ENCODE measurements at places on chromosomes 2 and 18.

- peak; percentile 36 for DNase-seq
Observed at GRCh38 chr2:113124181-113124961, 3.0 kb upstream of the IL1RN start.

DNA sequence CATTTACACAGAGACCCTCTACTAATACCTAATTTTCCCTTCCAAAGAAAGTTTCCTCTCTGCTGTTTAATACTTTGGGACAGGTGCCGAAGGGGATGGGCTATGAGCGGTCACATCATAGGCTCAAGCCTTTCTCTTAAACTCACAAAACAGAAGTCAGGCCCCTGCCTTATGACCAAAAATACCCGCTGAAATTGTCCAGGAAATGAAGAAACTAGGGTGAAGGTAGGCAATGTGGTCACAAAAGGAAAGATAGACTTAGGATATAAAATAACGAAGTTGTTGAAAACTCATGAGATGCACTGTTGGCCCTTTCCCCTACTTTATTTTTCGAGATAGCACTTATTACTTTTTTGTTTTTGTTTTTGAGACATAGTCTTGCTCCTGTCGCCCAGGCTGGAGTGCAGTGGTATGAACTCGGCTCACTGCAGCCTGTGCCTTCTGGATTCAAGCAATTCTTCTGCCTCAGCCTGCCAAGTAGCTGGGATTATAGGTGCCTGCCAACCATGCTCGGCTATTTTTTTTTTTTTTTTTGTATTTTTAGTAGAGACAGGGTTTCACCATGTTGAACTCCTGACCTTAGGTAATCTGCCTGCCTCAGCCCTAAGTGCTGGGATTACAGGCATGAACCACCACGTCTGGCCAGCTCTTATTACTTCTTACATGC, 16.3 kb downstream of the SLC8A1 start:
- DNase-seq, result no peak

DNA sequence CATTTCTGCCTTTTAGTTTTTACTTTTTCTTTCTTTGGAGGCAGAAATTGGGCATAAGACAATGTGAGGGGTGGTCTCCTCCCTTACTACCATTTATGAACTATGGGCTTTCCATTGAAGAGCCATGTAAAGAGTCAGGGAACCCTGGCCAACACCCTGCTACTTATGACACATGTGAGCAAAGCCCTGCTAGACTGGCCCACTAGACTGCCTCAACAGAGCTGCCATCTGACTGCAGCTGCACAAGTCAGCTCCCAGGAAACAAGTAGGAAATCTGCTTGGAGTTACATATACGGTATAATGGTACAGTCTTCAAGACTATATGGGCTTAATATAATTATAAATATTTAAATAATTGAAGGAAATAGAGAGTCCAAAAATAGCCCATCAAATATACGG, 816.8 kb downstream of the TRIB2 start:
- DNase-seq, result no peak

- DNase-seq, result no peak
Observed at GRCh38 chr2:9795071-9795470, 48.2 kb upstream of the TAF1B start.

DNA sequence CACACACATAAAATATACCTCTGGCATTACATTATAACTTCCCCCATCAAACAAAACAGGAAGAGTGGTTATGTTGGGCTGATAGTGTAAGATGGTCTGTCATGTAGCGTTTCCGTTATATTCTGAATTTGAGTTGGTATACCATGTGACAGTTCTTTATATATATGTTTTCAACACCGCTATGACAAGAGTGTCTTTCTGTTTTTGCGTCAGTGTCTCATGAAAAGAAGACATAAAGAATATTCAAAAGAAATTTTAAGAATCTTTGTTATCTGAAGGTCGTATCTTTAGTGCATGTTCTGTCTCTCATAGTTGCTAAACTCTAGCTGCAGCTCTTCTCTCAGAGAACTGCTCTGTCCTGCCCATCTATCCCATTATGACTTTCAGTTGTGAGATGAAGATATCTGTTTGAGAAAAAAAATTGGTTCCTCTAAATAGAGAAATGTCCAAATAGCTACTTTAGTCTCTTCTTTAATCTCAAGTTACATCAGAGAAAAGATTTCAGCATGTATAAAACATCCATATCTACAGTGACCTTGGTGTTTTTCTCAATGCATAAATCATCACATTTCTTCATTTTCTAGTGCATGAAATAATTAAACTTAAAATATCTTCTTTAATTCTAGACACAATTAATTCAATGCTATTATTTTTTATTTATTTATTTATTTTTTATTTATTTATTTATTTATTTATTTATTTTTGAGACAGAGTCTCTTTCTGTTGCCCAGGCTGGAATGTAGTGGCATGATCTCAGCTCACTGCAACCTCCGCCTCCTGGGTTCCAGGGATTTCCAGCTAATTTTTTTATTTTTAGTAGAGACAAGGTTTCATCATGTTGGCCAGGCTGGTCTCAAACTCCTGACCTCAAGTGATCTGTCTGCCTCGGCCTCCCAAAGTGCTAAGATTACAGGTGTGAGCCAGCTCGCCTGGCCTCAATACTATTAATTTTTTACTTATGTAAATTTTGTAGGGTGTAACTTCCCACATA, 24.3 kb upstream of the PSME4 start:
- no peak for DNase-seq

GRCh38 chr2:117519721-117520120, 294.8 kb upstream of the DDX18 start:
- no peak for DNase-seq

DNA sequence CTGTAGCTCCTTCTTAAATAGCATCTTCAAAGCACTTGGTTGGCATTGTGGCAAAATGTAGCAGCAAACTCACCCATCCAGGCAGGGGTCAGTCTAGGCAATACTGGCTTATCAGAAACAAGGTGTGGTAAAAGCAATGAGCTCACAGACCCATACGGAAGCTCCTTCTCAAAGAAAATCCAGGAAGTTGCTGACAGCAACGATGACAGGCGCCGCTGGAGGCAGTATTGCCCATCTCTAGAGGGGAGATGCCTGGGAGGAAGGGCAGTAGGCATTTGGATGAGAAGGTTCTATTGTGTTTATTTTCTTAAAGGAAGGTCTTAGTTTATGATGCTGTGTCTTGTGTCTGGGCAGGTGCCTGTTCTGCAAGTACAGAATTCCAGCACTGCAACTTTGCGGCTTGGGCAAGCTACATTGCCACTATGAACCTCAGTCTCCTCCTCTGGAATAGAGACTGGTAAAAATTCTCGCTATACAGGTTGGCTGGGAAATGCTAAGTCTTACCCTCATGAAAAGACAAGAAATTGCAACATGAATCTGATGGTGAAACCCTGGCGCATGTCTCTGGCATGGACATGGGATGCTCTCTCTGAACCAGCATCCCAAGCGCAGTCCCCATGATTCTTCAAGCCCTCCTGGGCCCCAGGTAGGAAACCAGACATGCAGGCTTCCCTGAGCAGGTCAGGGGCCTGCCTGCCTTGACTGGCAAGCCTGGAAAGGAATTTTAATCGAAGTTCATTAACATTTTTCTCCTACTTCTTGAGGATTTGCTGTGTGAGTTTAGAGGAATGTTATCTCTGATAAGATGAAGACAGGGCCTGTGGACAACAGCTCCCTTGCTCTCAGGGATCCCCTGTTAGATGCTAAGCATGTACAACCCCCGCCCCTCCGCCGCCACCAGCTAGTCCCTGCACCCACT, 156.0 kb downstream of the TFCP2L1 start:
- DNase-seq, result peak; percentile 35

GRCh38 chr2:152565884-152566727, 151.2 kb downstream of the PRPF40A start:
- no peak for DNase-seq

DNA sequence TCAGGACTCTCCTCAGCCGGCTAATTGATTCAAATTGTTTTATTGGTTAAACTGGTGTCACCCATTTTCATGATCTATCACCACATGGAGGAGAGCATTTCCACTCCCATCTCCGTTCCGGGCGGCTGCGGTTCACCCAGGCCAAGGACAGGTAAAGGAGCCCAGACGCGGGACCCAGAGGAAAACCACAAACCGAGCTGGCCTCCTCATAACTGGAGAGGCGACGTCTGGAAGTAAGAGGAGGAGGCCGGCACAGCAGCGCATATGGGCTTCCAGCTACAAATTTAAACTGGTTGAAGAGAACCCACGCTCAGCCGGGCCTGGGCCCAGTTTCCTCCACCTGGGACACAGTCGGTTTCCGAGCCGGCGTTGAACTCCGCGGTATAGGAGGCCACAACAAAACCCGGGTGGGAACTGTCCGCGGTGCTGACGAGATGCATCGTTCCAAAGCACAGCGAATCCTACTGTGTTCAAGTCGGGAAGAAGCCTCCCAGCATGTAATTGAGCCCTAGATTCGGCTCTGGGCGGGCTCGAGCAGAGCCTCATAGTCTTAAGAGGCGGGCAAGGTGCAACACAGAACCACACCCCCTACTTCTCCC, 3.0 kb upstream of the SKOR2 start:
- peak; percentile 56 for DNase-seq

DNA sequence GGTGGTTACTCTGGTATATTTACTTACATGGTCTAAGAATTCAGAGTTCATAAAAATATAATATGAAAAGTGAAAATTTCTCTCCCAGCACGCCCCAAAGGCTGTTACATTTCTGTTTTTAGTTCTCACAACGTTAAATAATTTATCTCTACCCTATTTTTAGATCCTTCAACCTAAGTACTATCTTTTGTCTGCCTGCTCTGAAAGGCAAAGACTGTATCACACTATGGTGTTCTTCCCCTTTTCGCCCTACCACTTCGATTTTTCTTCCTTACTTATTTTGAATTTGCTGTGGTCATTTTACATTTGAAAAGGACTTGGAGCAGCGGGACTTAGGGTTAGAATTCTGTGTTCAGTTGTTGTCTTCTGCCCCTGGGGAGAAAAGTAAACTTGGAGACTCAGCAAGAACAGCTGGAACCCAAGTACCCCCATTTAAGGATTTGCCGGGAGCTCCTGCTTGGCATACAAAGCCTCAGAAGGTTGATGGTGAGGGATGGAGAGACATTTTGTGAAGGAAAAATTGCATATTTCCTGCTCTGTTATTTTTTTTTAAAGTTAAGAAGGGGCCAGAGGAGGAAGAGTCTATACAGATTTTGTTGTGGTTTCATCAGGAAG, 19.0 kb downstream of the ADAM23 start:
- no peak for DNase-seq

DNA sequence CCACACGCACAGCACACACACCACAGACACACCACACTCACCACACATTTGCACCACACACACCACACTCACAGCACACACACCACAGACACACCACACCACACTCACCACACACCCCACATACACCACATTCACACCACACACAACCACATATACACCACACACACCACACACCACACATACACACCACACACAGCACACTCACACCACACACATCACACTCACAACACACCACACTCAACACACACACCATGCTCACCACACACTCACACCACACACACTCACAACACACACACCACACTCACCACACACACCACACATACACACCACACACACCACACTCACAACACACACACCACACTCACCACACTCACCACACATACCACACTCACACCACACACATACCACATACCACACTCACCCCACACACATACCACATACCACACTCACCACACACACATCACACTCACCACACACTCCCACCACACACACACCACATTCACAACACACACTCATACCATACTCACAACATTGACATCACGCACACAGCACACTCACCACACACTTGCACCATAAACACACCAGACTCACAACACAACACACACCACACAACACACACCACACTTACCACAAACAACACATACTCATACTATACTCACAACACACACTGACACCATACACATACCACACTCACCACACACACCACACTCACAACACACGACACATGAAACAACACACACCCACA, 60.0 kb downstream of the SDC1 start:
- DNase-seq, result no peak

DNA sequence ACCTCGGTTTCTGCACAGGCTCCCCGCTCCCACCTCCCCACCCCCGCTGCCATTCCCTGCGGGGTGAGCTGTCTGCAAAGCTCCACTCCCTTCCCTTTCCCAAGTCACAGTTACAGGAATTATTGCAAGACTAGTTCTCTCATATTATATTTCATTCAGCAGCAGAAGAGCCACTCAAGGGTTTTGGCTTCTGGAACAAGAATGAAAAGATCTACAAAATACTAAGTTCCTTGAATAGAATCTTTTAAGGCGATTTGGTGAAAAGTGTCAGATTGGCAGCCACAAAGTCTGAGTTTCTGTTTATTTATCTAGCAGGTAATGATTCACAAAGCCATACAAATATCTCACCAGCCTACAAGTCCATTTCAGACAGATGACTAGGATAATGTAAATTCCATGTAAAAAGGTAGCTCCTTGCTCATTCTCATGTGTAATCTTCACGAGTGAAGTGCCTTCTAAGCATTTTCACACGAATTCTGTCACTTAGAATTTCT, 221.9 kb upstream of the RBBP8 start:
- no peak for DNase-seq

GRCh38 chr18:68233018-68233417, 481.9 kb downstream of the TMX3 start:
- DNase-seq, result no peak

GRCh38 chr2:70570041-70570661, 16.5 kb upstream of the TGFA start:
- no peak for DNase-seq

DNA sequence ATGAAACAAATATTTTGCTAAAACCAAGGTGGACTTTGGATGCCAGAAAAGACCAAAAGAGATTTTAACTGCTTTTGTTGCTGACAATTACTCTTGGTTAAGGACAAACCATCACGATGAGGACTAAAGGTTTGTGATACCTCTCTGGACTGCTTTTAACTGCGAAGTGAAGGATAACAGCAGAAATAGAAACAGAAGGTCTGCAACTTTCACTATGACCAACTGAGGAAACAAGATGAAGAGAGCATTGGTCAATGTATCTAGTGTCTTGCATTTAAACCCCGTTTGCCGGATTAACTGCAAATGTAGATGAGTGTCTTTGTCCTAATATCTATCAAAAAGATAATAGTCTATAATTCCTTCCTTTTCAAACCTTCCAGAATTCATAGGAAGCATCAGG, 541.7 kb downstream of the ERBB4 start:
- no peak for DNase-seq
